D721Med (cell line): ENCODE measurements at places on chromosomes 3 and 15.

DNA sequence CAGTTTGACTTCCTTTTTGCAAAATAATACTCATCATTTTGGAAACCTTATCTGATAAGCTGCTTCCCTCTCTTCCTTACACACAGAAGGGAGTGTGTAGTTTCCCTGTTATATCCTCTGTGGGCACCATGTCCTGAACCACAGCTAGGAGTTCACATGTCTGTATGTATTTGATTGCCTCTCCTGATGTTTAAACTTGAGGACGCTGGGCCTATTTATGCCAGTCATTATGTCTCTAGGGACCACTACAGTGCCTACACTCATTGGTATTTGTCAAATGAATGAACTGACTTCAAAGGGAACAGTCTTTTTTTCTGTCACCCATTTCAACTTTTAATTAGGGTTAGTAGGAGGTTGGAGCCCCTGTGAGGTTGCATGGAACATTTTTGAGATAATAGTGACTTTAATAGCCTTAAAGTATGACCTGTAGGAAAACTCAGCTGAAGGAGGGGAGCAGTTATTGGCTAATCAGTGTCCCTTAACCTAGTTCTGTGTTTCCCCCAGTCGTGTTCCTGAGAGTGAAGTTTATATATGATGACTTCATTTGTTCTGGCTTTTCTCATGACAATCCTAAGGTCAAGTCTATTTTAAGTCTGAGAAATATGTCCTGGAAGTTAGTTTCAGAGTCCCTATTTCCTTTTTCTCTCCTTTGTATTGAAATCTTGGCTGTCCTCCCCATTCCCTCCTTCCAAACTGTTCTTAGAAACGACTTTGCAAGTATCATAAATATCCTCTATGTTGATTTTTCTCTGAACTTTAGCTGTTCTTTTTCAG lies 28.9 kb downstream of the PDE8A start:
- no peak for DNase-seq

DNA sequence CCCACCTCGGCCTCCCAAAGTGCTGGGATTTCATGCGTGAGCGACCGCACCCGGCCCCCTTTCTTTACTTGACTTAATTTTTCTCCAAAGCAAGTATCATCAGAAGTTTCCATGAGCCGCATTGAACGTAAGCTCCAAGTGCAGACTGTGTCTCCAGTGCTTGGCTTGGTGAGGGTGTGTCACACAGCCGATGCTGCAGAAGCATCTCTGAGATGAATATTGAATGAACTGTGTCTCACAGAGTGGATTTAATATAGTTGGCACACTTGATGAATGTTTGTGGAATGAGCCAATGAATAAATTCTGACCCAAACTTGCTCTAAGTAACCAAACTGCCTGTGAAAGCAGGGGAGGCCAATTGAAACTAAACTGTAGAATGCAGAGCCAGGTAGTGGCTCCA lies 159.4 kb upstream of the KBTBD8 start:
- DNase-seq = no peak

DNA sequence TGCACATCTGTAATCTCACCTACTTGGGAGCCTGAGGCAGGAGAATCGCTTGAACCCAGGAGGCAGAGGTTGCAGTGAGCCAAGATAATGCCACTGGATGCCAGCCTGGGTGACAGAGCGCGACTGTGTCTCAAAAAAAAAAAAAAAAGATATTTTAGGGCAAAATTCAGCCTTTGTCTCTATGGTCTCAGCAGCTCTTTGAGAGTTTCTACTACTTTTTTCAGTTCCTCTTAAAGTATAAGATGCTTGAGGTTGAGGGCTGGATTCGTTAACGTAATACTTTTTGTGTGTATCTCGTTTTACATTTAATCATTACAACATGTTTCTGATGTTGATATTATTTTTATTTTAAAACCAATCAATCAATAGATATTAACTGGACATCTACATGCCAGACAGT lies 381.2 kb upstream of the TBL1XR1 start:
- no peak for DNase-seq

DNA sequence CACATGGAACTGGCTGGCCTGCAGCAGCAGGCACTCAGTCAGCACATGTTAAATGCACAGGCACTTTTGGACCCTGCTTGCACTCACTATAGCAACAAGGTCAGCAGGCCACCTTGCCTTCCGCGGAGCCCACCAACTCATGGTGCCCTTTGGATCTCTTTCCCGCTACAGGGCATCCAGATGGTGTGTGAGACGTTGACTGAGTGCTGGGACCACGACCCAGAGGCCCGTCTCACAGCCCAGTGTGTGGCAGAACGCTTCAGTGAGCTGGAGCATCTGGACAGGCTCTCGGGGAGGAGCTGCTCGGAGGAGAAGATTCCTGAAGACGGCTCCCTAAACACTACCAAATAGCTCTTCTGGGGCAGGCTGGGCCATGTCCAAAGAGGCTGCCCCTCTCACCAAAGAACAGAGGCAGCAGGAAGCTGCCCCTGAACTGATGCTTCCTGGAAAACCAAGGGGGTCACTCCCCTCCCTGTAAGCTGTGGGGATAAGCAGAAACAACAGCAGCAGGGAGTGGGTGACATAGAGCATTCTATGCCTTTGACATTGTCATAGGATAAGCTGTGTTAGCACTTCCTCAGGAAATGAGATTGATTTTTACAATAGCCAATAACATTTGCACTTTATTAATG lies 85.0 kb downstream of the TGFBR2 start:
- no peak for DNase-seq

DNA sequence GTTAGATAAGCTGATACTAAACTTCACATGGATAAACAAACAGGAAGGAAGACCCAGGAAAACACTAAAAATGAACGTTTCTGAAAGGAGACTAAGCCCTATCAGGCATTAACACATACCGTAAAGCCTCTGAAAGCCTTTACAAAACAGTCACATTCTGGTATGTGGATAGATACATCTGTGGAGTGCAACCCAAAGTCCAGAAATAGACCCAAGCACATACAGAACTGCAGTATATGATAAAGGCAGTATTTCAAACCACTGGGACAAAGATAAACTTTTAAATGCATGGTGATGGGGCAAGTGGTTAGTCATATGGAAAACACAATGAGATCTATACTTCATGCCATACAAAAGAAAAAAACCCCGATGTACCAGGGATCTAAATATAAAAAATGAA lies 26.0 kb downstream of the DCBLD2 start:
- DNase-seq = no peak

GRCh38 chr3:39531665-39532064 lies 64.2 kb downstream of the MOBP start:
- DNase-seq = no peak

GRCh38 chr3:149231871-149232270 lies 10.2 kb upstream of the CP start:
- DNase-seq = no peak

DNA sequence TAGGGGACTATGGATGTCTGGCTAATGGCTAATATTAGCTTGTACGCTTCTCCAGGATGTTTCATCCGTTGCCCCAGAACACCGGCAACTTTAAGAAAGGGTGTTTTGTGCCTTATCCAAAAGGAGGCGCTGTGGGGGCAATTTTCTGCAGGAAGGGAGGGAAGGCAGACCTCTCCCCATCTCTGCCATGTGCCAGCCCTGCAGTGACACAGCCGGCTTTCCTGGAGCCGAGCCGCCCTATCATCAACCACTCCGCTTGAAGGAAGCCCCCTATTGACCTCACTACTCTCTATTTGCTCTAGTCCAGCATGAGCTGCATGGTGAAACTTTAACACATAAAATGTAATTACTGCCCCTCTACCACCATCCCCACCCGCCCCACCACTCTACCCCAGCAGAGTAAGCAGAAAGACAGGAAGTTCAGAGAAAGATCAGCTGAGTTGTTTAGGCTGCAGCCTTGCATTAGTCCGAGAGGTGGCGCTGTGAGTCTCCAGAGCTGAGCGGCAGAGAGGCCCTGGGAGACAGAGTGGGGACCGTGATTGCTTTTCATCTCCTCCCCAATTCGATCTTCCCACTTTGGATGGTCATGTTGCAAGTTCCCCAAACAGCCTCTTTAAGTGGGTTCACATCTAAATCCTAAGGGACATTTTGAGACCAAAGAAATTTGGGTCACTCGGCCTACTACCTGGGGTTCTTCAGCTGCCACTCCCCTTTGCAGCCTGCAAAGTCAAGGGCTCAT lies 24.5 kb upstream of the RAD18 start:
- peak; percentile 76 for DNase-seq

DNA sequence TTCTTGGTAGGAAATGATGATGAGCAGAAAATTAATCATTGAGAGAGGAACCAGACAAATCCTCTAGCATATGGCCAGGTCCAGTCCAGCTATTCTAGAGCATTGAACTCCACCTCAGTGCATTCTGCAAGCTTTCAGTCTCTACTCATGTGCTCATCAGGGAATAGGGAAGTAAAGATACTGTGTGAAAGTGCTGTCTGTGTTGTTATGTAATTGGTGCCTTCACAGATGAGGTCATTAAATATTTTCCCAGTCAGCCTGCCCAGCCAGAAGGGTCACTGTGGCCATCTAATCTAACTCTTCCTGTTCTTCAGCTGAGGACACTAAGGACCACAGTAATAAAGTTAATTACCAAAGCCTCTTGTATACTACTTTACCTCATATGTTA lies 28.2 kb downstream of the C3orf62 start:
- DNase-seq = no peak

- no peak for DNase-seq
Observed at GRCh38 chr3:157769378-157769777, 266.2 kb upstream of the VEPH1 start.

- DNase-seq = no peak
Observed at GRCh38 chr3:42660898-42661297, 7.4 kb downstream of the ZBTB47 start.

DNA sequence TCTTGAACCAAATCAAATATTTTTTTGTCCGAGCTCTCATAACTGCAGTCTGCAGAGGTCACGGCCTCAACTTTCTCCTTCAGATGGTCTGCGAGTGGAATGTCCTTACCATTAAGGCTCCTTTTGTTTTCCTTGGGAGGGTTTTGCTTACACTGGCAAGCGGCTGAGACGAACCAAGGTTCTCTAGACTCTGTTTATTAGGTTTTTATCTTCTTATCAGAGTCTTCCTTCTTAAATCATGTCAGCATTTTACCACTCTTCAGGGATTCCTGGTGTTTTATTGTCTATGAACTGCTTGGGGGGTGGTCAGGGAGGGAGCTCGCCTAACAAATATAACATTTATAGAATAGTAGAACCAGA lies 773.7 kb upstream of the NR2F2 start:
- DNase-seq = no peak

DNA sequence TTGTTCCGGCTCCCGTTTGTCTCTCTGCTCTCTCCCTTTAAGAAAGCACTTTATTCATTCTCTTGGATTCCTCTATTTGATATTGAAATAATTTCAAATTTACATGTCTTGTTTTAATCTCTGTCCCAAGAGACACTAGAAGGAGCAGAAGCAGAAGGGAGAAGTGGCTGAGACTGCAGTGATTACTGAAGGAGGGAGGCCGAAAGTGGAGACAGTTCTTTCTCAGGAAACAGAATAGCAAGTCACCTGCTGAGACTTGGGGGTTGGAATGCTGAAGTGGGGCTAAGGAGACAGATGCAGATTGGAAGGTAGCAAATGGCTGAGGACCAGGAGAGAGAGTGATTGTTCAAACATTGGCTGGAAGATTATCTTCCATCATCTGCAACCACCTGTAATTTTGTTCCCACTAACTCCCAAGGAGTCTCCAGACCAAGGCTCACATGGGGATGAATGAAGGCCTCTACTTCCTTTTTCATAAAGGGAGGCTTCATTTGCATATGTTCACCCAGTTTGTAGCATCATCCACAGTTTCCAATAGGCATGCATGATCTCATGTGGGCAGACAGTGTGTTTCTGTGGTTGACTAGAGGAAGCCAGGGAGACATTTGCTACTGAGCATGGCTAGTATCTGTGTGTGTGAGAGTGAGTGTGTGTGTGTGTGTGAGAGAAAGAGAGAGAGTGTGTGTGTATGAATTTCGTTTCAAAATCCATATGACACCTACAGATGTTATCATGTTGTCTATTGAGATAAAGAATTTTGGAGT lies 24.0 kb downstream of the LTF start:
- no peak for DNase-seq

GRCh38 chr3:183688874-183689273 lies 8.7 kb upstream of the YEATS2 start:
- DNase-seq = no peak

- DNase-seq = no peak
Observed at GRCh38 chr15:52710050-52710707, 31.0 kb upstream of the ATOSA start.

DNA sequence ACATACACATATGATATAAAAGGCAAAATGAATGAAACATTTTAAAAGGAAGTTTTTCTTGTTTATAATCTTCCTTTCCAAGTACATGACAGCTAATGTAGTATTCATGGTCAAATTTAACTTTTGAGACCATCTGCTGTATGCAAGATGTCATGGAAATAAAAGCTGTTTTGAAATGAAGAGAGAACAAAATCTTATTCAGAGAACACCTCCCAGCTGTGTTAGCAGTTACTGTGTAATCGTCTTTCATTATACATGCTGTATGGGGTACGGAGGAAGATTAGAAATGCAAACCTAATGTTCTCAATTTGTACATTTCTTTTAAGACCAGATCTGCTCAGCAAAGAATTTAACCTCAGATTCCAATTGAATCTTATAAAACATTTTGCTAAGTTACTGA lies 1182.3 kb downstream of the OTOL1 start:
- DNase-seq = no peak

DNA sequence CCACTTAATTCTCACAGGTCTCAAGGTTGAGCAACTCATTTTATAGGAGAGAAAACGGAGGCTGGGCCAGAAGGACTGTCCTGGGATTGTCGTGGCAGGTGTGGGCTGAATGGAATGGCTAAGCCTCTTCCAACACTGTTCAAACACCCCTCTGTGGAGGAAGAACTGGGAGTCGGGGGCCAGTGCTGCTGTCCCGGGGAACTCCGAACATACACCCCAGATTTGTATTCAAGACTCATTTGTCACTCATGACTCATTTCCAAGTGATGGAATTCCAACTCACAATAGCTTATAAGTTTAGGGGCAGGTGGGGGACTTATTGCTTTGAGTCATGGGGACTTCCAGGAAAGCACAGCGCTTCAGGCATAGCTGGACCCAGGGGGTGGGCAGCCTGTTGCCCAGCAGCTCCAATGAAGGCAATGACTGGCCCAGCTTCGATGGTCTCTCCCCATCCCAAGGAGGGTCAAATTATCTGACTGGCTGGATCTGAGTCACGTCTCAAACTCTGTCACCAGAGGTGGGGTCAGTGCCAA lies 72.5 kb downstream of the TM2D3 start:
- no peak for DNase-seq

- DNase-seq = no peak
Observed at GRCh38 chr3:170852324-170852723, 17.7 kb downstream of the RPL22L1 start.

- no peak for DNase-seq
Observed at GRCh38 chr3:87555290-87555689, 278.9 kb upstream of the POU1F1 start.

DNA sequence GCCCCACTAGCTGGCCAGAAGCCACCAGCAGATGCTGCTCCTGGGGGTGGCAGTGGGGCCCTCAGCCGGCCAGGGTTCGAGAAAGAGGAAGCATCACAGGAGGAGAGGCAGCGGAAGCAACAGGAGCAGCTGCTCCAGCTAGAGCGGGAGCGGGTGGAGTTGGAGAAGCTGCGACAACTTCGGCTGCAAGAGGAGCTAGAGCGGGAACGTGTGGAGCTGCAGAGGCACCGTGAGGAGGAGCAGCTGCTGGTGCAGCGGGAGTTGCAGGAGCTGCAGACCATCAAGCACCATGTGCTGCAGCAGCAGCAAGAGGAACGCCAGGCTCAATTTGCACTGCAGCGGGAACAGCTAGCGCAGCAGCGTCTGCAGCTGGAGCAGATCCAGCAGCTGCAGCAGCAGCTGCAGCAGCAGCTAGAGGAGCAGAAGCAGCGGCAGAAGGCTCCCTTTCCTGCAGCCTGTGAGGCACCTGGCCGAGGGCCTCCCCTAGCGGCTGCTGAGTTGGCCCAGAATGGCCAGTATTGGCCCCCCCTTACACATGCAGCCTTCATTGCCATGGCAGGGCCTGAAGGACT lies 17.5 kb upstream of the APEH start:
- DNase-seq = no peak
